ENCODE measurements at places on chromosomes 7 and 10. TPM values are rescaled to one million over a fixed set of nuclear protein-coding genes. Genes with fewer than 3 reads are reported as not detected.
A peak's percentile ranks its signal among the peaks of the same experiment; 100 is the strongest.

The MRLN gene
- not detected for total RNA-seq

The THSD7A gene
- total RNA-seq, result not detected

The MRPS24 gene
- total RNA-seq, result 224 TPM

The UBN2 gene
- total RNA-seq, result 3.9 TPM

The C10orf67 gene
- not detected for total RNA-seq

The MLXIPL gene
- not detected for total RNA-seq

The IFRD1 gene
- 89.6 TPM for total RNA-seq

The TLX1 gene
- not detected for total RNA-seq

The LRRN3 gene
- not detected for total RNA-seq

DNA sequence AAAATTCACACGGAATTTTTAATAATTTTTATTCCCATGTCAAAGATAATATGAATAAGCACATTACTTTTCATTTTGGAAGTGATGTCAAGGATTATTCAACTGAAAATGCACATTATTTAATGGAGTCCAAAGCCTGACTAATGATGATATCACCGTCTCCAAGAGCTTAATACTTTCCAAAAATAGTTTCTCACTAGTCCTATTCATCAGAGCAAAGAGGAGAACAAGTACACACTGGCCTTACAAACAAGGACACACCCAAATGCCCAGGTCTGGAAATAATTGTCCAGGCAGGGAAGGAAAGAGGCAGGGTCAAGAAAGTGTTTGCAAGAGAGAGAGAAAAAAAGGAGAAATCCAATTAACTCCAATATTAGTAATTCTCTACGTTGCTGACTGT, 216.8 kb upstream of the CCDC6 start:
- peak; percentile 9 for DNase-seq

DNA sequence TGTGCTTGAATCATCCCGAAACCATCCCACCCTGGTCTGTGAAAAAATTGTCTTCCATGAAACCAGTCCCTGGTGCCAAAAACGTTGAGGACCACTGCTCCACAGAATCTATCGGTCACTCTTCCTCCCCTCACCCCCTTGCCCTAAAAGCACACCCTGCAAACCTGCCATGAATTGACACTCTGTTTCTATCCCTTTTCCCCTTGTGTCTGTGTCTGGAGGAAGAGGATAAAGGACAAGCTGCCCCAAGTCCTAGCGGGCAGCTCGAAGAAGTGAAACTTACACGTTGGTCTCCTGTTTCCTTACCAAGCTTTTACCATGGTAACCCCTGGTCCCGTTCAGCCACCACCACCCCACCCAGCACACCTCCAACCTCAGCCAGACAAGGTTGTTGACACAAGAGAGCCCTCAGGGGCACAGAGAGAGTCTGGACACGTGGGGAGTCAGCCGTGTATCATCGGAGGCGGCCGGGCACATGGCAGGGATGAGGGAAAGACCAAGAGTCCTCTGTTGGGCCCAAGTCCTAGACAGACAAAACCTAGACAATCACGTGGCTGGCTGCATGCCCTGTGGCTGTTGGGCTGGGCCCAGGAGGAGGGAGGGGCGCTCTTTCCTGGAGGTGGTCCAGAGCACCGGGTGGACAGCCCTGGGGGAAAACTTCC, 784 bp upstream of the SERPINE1 start:
- DNase-seq, result peak; percentile 72

GRCh38 chr7:51613911-51614357, 297.3 kb upstream of the COBL start:
- no peak for DNase-seq

DNA sequence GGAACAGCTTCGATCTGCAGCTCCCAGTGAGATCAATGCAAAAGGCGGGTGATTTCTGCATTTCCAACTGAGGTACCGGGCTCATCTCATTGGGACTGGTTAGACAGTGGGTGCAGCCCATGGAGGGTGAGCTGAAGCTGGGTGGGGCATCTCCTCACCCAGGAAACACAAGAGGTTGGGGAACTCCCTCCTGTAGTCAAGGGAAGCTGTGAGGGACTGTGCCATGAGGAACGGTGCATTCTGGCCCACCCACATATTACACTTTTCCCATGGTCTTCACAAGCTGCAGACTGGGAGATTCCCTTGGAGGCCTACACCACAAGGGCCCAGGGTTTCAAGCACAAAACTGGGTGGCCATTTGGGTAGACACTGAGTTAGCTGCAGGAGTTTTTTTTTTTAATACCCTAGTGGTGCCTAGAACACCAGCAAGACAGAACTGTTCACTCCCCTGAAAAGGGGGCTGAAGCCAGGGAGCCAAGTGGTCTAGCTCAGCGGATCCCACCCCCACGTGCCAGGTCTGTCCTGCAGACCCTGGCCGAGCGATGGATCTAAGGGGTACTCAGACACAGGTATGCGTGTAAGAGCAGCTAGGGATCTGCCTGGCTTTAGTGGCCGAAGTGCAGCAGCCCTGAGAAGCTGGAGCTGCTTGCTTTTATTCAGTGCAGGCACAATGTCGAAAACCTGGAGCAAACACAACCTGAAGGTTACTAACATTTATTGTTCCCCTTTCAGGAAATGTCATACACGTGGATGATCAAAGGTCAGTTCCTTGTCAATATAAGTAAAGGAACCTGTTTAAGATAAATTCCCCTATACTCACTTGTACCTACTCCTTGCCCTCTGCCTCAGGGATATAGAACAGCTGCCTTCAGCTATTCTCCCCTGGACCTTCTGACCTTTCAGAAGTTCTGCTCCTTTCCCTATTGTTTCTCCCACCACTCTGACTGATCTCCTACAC, 3.1 kb upstream of the SAMD9 start:
- DNase-seq, result no peak

DNA sequence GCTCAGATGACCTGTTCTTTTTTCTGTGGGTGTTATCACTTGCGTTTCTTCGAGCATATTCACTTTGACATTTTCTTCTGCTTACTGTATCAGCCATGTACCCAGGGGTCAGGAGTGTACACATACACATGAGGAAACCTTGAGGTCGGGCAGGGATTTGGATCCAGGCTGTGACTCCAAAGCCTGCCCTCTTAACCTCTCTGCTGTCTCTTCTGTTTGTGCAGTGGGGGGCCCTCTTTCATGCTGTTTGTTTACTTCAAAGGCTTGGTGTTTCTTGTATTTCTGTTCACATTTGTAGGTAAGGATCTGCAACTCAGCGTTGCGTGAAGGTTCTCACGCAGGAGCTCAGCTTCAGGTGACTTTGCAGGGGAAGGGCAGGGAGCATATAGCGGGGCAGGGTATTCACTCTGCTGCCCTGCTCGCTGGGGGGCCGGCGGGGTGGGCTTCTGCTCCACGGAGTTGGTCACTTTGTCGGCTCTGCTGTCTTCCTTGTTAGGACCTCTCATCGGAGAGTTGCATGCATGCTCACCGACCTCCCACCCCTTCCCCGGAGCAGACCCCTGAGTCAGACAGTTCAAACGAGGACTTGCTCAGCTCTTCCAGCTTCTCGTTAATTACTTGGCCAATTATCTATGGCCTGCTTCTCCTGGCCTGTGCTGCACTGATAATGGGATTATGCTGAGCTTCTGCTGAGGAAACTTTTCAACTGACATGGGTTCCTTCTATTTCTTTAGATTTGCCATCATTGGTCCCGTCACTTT, 77.5 kb downstream of the SDK1 start:
- DNase-seq, result no peak

DNA sequence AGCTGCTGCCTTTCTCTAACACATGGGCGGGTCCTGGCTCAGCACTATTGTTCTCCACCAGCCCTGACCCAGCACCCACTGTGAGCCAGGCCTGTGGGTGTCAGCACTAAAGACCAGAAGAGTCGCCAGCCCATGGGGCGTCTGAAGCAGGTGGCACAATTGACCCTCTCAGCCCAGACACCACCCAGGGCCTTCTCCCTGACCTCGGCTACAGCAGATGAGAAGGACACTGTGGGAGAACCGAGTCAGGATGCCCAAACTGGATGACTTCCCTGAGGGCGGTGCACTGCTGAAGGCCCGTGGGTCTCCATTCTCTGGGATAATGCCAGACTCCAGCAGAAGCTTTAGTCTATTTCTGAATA, 97.0 kb downstream of the MKI67 start:
- no peak for DNase-seq

DNA sequence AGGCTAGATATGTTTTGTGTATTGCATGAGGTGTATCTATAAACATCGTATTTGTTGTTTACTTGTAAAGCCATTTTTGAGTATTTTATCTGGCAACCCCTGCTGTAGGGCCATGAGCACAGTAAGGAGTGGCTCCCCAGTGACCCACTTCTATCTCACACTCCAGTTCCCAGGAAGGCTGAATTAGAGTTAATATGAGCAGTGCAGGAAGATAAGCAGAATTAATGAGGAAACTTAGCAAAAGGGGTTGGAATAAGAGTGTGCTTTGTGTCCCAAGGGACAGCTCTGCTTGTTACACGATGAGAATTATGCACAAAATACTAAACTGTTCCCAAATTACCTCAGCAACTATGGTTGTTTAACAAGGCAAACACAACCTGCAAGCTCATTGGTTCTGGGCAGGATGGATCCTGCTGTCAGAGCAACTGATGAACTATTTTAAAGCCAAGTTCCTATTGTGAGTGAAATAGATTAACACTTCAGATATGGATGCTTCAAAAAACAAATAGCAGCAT, 1005.8 kb downstream of the NRG3 start:
- DNase-seq, result no peak

DNA sequence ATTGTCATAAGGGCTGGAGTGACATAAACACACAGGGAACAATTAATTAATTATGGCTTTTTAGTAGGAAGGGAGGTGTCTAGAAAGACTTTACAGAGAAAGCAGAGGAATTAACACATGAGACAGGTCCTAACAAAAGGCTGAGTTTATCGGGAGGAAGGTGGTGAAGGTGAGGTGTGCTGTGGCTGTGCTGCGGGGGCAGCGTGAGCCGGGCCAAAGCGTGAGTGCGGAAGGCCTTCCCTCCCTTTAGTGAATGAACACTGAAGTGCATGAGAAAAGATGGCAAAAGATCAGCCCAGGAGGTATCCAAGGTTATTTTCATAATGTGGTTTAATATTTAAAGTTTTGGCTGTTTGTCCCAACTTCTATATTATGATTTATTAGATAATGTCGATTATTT, 243.4 kb upstream of the PLXNA4 start:
- DNase-seq, result no peak

DNA sequence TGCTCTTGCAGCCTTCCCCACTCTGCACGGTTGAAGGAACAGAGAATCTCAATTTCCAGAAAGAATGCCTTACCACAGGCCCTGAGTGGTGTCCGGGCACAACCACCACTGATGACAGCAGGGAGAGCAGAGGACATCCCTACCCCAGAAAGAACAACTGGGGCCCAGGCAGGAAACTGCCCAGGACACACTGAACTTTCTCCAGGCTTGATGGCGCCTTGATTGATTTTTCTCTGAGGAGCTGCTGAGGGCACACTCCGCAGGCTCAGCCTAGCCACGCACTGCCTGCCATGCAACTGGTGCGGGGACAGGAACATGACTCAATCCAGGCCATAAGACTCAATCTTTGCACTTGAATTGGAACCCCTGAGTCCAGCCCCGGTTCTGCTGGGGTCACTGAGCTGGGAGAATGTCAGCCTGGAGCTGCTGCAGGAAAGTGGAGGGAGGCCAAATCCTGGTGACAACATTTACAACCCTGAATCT, 5.9 kb downstream of the AKR1B1 start:
- no peak for DNase-seq

DNA sequence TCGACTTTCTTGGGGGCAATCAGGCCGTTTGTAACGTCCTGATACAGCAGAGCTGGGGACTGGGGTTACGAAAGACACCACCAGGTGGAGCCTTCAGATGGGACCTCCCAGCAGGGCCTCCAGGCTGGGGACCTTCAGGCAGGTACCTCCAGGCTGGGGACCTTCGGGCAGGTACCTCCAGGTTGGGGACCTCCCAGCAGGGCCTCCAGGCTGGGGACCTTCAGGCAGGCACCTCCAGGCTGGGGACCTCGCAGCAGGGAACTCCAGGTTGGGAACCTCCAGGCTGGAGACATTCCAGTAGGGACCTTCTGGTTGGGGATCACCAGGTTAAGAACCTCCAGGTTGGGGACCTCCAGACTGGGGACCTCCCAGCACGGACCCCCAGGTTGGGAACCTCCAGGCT, 23.5 kb upstream of the GPR146 start:
- DNase-seq, result no peak

GRCh38 chr7:30159698-30160143, 24.9 kb downstream of the MTURN start:
- DNase-seq, result no peak

- DNase-seq, result no peak
These were observed 80.6 kb downstream of the ZEB1 start for GRCh38 chr10:31399631-31400030.

GRCh38 chr10:86403183-86403797, 36.7 kb upstream of the GRID1 start:
- DNase-seq, result no peak

DNA sequence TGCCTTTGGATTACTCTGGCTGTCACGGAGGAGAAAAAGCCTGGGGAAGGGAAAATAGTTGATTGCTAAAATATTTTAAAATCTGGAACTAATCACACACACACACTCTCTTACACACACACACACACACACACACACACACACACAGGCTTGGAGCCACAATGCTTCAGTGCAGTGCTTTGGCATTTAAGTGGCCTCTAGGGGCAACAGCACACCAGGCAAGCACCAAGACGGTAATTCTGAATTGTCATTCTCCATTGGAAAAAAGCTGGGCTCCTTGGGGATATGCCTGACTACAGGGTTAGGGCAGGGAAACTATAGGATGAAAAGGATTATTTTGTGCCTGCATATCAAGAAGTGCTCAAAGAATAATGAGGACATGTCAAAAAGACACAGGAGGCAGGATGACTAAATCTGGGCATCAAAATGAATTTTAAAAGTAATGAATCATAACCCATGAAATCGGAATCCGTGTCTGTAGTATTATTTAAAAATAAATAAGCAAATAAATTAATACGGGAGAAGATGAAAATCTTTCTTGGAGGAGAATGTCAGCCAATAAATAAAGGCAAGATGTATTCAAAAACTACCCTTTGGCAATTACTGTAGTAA, 30.4 kb upstream of the DDC start:
- DNase-seq, result no peak

GRCh38 chr10:130378556-130379400, 242.6 kb downstream of the GLRX3 start:
- no peak for DNase-seq

DNA sequence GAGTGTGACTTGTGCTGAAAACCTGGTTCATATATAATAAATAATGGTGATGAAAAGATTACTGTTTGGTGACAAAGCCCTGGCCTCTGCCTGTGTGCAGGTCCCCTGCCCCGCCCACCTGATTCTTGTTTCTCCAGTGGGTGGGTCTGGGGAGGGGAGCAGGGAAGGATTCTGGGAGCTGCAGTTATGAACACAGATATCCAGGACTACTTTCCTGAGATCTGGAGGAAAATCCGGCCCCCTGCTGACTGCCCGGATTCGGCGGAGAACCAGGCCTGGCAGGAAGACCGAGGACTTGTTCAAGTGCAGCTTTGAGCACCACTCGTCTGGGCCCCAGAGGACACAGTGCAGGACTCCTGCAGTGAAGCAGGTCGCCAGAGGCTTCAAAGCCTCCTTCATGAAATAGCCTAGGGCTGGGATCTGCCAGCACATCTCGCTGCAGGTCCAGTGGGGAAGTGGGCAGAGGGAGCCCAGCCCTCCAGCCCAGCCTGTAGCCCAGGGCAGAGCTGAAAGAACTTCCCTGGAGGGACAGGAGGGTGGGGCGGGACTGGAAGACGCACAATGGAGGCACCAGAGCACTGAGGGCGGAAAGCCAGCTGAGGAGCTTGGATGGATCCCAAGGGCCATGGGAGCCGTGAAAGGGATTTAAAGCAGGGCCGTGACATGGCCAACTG, 7.0 kb downstream of the ATP6V0E2 start:
- DNase-seq, result no peak
